Transverse colon (tissue), 4 donors: ENCODE measurements at places on chromosomes 2 and 18. TPM values are rescaled to one million over a fixed set of nuclear protein-coding genes. Genes with fewer than 3 reads are reported as not detected.

DNA sequence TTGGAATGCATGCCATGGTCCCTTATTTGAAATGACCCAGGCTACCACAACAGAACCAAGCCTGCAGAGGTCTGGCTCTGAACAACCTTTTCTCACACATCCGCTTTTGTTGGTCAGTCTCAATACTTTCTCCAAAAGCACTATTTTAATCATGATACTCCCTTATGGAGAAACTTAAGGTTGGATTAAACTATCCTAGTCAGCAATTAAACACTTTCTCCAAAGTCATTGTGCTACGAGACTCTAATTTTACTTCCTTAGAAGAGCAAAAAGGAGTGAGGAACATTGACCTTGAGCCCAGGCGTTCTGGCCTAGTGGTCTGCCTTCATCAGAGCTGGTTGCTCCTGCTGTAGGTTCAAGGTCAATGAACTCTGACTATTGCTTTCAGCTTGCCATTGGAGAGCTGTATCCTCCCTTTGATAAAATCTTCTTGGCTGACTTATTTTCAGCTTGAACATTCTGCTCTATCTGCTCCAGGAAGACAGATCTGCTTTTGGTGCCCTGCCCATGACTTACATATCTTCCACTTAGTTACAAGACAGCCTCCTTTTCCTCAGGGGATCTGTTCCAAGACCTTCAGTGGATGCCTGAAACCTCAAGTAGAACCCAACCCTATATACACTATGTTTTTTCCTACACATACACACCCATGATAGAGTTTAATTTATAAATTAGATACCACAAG is 91.2 kb downstream of the NCKAP5 start:
- no peaks in the 10 kb centered on the region for H3K36me3 ChIP-seq
- DNase-seq, result no peak
- no peaks in the 10 kb centered on the region for H3K4me1 ChIP-seq
- H3K27me3 ChIP-seq, result no peaks in the 10 kb centered on the region
- no peak overlapping the region for H3K27ac ChIP-seq

Gene NOL4
- total RNA-seq, result 1.7 TPM

DNA sequence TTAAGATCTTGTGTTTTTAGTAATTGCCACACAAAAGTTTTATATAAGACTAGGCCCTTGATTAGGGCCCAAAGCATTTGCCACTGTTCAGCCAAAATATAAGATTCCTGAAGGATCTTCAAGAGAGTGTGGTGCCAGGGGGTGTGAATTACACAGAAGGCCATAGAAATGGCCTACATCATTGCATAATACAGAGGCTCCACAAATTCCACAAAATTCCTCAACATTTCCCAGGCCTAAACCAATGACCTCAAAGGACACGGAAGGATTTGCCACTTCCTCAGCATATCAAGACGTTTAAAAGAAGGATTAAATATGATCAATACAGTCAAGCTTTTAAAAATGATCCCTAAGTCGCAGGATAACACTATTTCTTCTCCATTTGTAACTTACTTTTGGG is 24.1 kb downstream of the COL6A3 start:
- H3K27me3 ChIP-seq, result no peaks in the 10 kb centered on the region
- H3K27ac ChIP-seq, result no peak overlapping the region
- DNase-seq, result no peak
- no peaks in the 10 kb centered on the region for H3K36me3 ChIP-seq

DNA sequence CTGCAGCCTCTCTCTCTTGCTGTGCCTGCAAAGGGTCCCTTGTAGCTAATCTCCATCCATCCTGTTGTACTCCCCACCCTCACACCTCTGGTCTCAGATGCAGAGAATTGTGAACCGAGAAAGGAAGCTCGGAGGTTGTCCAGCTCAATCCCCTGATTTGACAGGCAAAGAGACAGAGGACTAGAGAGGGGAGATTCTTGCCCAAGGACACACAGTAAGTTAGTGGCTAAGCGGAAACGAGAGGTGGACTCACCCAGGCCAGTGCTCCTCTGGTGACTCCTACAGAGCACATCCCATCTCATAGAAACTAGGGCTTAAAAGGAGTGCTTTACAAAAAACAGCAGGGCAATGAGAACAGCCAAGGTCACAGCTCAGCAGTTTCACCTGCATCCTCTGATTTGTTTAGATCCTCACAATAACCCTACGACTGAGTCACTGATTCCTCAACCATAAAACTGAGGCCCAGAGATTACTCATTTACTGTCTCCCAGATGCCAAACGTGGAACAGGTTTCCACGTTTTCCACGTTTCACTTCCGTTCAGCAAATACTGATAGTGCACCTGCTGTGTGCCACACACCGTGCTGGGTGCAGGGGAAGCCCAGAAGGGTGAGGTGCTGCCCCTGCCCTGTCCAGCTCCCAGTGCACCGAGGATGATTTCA is 22.1 kb downstream of the EHD3 start:
- H3K27me3 ChIP-seq, result no peaks in the 10 kb centered on the region
- no peak overlapping the region for H3K27ac ChIP-seq
- no peak for DNase-seq
- no peaks in the 10 kb centered on the region for H3K4me1 ChIP-seq

Gene ACMSD
- total RNA-seq, result not detected

Gene CAPN14
- 0.14 TPM for total RNA-seq

DNA sequence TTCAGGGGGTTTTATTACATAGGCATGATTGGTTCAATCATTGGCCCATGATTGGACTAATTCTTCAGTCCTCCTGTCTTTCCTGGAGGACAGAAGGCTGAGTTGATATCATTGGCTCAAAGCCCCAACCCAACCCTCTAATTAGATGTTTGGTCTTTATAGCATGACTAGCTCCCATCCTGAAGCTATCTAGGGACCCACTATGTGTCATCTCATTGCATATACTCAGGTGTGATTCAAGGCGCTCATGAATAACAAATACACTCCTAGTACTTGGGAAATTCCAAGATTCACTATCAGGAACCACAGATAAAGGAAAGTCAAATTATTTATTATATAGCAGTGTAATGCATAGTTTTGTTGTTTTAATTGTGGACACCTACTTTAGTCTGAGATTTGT is 24.9 kb upstream of the NBEAL1 start:
- no peaks in the 10 kb centered on the region for H3K36me3 ChIP-seq
- DNase-seq, result no peak
- no peak overlapping the region for H3K27ac ChIP-seq
- H3K27me3 ChIP-seq, result no peaks in the 10 kb centered on the region
- no peak overlapping the region for H3K4me3 ChIP-seq
- H3K4me1 ChIP-seq, result no peaks in the 10 kb centered on the region

DNA sequence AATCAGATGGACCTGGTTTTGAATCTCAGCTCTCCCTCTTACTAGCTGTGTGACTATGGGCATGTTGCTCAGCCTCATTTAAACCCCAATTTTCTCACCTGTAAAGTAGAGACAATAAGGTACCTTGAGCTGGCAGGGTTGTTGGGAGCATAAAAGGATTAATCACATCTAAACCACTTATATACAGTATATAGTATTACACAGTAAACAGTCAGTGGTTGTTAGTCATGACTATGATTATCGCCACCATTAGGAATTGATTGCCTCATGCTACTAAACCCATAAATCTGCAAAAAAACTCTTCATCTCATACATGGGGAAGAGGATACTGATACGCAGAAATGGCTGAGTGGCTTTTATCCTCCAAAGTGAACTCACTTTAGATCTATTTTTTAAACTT is 65.8 kb downstream of the INO80D start:
- no peak overlapping the region for H3K4me3 ChIP-seq
- H3K27me3 ChIP-seq, result no peaks in the 10 kb centered on the region
- H3K4me1 ChIP-seq, result no peaks in the 10 kb centered on the region
- DNase-seq, result no peak

- H3K27me3 ChIP-seq, result no peaks in the 10 kb centered on the region
- no peak overlapping the region for H3K4me3 ChIP-seq
- peaks cover 5% of the 10 kb centered on the region for H3K4me1 ChIP-seq
- DNase-seq, result peak; percentile 61
These were observed 1.7 kb downstream of the MYOM1 start for GRCh38 chr18:3217948-3218647.
